Pancreas (tissue), 10 donors: ENCODE measurements at places on chromosomes 2 and 18. TPM values are rescaled to one million over a fixed set of nuclear protein-coding genes. Genes with fewer than 3 reads are reported as not detected.

GRCh38 chr2:236512902-236513435 lies 56.7 kb upstream of the ACKR3 start:
- DNase-seq: peak; percentile 75

DNA sequence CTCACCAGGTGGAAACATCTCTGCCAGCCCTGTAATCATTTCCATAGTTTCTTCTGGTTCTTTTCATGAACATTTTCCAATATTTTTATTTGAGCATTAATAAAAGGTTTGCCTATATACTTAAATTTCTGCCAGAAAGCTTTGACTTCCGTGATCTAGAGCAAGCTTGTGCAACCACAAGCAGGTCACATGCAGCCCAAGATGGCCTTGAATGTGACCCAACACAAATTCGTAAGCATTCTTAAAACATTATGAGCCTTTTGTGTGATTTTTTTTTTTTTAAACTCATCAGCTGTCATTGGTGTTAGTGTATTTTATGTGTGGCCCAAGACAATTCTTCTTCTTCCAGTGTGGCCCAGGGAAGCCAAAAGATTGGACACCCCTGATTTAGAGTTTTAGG lies 51.6 kb downstream of the NEDD4L start:
- DNase-seq: peak; percentile 72

GRCh38 chr2:212991120-212991519 lies 160.3 kb downstream of the IKZF2 start:
- no peak for DNase-seq

DNA sequence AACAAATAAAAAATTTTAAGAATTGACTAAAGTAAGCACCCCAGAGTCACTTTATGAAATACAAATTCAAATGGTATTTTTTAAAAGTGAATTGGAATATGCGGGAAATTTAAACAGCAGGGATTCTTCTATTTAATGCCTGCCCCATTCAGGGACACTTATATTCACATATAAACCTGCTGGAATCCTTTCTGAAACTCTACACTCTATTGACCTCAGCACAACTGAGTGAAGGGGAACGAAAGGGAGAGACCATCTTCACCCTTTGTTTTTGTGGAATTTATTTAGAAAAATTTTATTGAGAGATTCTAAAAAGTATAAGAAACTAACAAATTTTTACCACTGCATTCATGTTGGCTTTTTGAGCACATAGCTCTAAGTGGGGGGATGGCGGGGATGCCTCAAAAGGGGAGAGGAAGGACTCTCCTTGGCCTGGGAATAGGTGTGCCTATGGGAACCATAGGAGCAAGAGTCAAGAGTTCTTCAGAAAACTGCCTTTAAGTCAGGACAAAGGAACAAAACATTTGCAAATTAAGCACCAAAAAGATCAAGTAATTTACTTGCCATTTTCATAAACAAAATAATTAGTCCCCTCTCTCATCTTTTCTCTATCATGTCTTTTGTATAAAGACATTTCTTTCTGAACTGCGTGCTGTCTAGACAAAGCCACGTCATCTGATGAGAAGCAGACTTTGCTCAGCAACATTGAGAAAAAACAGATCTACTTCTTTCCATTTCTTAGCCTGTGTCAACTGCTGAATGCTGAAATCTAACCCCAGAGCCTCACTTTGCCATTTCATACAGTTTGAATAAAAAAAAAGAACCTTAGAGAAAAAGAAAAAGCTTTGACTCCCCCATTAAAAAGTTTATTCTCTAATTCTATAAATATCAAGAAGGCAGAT lies 21.6 kb upstream of the FLACC1 start:
- no peak for DNase-seq

DNA sequence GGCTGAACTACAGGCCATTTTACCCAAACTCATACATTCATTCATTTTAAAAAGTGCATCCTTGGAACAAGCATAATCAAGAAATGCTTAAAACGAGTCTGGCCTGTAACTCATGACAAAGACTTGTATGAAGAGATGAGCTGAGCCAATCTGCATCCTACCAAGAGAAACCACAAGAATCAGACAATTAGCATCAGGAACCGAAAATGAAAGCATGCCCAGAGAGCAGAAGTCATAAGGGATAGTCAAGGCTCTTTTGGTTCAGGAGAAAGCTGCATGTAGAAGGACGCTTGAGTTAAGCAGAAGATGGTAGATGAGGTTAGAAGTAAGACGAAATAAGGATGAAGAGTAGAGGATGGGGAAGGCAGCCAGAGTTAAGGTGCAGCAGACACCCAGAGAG lies 137.0 kb upstream of the CTNNA2 start:
- DNase-seq: no peak

DNA sequence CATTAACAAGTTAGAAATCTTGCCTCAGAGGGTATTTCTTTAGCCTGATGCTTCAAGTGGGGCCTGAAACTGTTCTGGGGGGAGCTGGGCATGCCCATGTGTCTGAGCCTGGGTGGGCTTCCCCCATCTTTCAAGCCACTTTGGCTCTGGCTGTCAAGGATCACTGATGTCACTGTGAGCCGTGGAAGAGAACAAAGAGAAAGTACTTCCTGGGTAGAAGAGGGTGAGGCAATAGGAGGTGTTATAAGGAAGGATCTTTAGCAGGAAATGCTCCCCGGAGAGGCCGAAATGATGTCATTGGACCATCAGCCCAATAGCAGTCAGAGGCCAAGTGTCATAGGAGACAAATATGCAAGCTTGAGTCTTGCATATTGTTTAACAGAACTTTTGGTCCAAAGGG lies 228.4 kb upstream of the MEX3C start:
- DNase-seq: no peak

GRCh38 chr2:126804347-126804746 lies 94.3 kb upstream of the TEX51 start:
- DNase-seq: no peak

DNA sequence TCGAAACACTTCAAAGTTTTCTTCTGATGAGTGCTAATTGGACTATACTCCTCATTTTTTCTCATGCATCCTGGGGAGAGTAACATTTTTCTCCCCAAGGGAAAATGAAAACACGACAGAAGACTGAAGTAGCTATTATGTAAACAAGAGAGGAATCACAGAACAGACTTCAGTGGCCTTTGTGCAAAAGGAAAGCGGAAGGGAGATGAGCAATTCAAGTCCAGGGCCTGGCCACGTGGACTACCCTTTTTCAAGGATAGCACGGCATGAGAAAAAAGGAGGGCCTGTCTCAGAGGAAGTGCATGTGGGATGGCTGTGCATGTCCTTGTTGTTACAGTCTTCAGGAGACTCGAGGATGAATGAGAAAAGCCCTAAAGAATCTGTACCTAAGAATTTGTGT lies 43.8 kb upstream of the KCNE4 start:
- no peak for DNase-seq

DNA sequence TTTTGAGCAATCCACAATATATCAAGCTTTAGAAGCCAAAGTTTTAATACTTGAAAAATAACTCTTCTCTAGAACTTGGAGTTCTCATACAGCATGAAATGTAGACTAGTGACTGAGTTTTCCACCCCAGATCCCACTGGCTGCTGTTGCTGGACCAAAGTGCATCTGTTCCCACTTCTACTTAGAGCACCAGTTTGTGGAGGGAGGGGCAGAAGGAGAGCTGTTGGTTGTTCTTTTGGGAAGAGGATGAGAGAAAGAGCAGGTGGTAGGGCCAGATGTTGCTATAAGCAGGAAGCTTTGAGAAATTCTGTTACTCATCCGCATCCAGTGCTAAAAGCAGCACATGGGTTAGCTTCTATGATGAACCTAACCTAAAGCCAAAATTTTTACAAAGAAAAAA lies 59.0 kb downstream of the MBD2 start:
- no peak for DNase-seq

DNA sequence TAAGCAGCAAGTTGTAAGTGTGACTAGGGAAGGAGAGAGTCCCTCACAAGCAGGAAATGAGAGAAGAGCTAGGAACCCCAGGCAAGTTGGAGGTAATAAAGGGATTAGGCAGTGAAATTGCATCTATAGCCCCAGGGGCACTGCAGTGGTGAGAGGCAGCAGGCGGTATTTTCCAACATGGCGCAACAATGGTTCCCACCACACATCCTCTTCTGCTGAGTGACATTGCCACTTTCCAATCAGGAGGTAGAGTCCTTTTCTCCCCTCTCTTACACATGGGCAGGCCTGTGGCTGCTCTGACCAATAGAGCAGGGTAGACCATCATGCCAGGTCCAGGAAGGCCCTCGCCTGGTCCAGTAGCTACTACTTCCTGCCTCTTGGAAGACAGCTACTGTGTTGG lies 86.6 kb downstream of the DNER start:
- no peak for DNase-seq

DNA sequence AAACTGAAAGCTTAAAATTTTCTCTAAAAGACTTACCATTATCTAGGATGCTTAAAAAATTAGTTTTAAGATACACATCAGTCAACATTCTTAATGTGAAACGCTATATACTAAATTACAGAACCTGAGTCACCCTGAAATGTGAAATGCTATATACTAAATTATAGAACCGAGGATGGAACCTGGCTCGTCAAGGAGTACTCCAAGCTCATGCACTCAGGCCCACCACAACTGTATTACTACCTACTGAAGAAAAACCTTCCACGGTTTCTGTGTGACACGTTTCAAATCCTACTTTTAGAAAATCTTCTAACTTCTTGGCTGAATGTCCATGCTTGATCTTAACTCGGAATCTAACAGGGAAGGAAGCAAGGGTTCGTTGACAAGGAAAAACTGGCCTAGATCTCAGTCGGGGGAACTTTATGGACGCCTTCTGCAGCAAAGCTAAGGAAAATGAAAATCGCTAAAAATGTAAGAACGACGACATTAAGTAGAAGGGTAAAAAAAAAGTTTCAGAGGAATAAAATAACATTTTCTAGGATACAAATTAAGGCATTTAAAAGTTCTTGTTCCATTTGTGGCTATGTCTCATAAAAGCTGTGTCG lies 1.4 kb downstream of the PRKD3 start:
- no peak for DNase-seq

DNA sequence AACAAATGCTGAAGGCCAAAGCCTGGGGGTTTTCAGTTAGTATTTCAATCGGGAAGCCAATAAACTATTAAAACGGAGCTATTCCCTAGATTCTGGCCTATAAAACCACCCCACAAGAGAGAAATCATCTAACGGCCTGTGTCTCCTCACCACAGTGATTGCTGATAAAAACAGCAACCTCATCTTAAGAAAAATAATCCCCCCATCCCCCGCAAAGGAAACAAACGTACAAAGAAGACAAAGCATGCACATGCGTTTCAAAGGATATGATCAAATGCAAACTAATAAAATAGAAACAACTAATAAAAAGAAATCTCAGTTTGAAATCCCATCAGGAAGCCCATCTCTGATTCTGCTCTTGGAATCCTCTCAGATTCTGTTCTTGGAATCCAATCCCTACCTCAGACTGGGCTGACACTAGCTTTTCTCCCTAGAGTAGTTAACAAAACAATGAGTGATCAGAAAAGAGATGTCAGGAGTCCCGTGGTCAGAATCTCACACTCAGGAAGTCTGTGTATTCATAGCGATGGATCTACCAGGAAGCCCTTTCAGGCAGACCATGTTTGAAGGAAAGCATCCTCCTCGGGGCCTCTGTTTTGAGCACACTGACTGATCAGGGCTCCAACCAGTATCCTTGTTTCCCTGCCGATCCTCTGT lies 150.7 kb downstream of the THADA start:
- DNase-seq: no peak

GRCh38 chr2:158291544-158292180 lies 164.9 kb downstream of the CCDC148 start:
- no peak for DNase-seq

DNA sequence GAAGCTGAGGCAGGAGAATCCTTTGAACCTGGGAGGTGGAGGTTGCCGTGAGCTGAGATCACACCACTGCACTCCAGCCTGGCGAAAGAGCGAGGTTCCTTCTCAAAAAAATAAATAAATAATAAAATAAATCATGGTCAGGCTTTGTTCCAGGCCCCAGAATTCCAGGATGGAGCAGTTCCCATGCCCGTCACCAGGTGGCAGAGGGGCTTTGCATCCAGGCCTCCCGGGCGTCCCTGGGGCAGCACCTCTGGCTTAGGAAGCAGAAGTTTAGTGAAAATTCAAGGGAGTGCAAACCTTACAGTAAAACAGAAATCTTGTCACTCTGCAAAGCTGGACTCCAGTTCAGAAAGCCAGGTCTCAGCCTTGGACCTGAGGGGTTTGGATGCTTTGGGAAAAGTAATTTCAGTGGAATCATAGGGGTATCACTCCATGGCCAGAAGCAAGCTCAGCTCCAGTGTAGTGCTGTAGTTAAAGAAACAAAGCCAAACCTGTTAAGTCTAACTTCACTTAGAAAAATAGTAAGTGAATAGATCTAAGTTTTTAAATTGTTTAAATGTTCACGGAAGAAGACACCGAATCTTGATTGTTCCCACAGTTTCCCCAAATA lies 512.7 kb downstream of the CMPK2 start:
- peak; percentile 25 for DNase-seq

DNA sequence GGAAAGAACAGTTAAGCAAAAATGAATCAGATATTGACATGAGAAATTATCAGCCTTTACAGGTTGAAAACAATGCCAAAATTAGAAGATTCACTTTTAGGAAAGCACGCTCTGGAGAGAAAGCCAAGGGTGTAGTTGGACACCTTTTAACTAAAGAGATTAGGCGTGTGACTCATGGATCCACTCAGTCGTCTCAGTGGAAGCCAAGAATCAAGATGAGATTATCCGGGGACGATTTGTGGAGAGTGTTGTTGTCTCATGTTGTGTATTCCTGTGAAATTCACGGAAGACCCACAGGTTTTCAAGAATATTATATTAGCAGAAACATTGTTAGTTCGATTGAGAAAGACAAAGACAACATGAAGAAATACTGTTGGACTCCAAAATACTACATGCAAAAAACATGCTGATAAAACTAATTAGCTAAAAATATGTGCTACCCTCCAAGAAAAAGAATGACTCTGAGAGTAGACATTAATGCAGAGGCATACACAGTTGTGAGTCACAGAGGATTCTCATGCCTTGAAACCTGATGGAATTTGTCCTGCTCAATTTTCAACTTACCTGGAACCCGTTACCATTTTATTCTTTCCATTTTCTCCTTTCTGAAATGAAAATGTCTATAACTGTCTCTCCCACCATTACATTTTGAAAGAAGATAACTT lies 192.1 kb upstream of the RND3 start:
- no peak for DNase-seq

DNA sequence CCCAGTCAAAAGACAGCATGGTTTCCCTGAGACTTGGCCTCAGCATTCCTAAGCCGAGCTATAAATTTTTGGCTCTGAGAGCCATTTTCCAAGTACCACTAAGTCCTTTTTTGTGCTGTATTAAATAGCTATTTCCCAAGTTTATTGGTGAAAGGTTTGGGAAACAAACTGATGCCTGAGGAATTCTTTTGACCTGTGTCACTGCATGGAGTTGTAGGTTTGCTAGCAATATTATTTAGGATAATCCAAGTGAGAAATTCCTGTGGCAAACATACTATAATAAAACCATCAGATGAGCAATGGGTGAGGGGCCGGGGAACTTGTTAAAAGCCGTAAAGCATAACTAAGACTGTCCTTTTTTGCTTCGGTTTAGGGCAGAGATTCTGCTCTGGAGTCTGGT lies 28.4 kb downstream of the ARHGAP28 start:
- DNase-seq: no peak

Gene VWC2L
- 0.09 TPM for total RNA-seq

Gene FSHR
- not detected for total RNA-seq

Gene FN1
- 8.9 TPM for total RNA-seq

Gene MATN3
- total RNA-seq: not detected

Gene ANKRD62
- 4.2 TPM for total RNA-seq

Gene TNFRSF11A
- 1.8 TPM for total RNA-seq
